ENCODE measurements at places on chromosomes 3 and 15.

DNA sequence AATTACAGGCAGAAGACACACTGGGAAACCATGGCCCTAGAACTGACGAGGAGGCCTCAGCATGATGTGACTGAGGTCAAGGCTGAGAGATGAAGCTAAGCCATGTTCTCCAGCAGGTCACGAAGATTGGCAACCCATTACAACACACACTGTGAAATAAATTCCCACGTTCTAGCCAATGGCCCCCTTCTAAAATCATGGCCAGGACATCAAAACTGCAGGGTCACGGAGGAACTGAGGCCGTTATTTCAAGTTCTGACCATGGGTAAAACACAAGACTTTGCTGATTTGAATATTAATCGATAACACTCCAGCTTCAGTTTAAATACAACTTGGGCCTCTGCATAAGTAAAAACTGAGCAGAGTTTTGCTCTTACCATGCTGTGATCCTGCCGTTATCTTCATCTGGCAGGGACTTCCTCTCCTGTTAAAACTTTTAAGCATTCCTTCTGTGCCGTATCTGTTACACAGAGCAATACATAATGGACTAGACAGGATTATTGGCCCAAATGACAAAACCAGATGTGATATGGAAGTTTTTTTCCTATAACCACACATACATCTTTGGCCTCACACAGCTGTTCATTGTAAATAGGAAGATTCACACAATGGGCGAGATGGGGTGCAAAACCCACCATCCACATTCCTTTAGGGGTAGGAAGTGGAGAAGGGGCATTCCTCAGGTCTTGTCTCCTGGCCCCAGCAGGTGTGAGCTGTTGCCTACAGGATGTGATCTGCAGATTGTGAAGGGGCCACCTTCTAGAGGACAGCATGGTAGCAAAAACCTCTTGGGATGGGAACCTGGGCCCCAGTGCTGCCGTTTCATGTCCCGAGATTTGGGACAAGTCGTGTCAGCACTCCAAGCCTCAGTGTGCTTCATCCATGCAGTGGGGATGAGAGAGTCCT is 207.4 kb downstream of the OPA1 start:
- no peak for DNase-seq

DNA sequence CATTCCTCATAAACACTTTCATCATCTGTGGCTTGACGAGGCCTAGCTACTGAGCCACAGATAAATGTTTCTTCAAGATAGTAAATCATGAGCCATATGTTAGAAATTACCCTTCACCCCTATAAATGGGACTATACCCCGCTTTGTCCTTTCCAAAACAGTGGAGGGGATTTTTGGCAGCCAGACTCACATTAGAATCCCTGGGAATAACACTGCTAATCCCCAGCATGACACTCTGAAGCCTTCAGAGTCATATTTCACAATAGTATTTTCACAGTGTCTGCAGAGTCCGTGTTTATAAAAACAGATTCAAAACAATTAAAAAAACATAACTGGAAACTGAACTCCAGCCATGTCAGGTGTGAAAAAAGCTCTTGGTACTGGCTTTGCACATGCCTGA is 271.6 kb downstream of the ERC2 start:
- DNase-seq, result no peak

DNA sequence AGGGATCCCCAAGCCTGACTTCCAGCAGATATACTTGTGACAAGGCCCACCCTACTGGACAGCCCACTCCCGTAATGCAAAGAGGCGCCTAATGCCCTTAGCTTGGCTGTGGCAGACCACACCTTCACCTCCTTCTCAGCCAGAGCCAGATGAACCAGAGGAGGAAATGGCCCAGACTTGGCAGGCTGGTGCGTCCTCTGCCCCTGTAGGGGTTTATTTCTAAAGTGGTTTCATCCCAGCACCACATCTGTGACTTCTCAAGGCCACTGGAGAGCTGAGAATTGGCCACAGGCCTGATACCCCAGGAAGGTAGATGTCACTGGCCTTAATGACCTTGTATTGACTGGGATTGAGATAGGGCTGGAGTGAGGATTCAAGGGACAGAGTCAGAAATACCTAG is 29.5 kb downstream of the BOC start:
- no peak for DNase-seq

GRCh38 chr15:99466701-99467337 is 99.0 kb upstream of the MEF2A start:
- DNase-seq, result no peak

GRCh38 chr15:68425428-68426060 is 6.4 kb downstream of the ITGA11 start:
- DNase-seq, result no peak

GRCh38 chr3:82087958-82088357 is 326.5 kb upstream of the GBE1 start:
- DNase-seq, result no peak

- DNase-seq, result no peak
Measured at GRCh38 chr3:131540821-131541220, 38.0 kb upstream of the MRPL3 start.

GRCh38 chr15:87736401-87736800 is 520.1 kb downstream of the NTRK3 start:
- DNase-seq, result no peak

GRCh38 chr3:143146486-143147274 is 27.1 kb downstream of the CHST2 start:
- no peak for DNase-seq

GRCh38 chr3:30893678-30894325 is 659 bp downstream of the GADL1 start:
- DNase-seq, result no peak

- no peak for DNase-seq
Measured at GRCh38 chr3:162769564-162769963, 1273.0 kb downstream of the OTOL1 start.

GRCh38 chr3:136637176-136637575 is 115.0 kb downstream of the STAG1 start:
- no peak for DNase-seq

GRCh38 chr3:194885766-194886165 is 200.1 kb downstream of the FAM43A start:
- DNase-seq, result no peak

DNA sequence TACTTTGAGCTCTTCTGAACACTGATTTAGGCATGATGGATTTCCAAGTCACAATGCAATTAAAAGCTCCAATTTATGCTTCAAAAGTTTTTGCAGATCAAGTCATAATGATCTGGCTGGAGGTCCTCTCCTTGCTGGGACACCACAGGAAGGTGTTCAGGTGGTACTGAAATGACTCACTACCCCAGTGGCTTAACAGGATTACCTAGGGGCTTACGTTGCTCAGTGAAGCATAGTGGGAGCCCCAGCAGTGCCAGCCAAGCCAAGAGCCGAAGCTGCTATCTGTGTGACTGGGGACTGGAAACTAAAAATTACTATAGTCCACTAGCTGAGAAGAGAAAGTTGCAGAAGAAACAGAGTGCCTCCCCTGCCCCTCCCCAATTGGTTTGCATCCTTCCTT is 110.1 kb upstream of the LPP start:
- DNase-seq, result no peak

All from T-helper 17 cell (primary cell).